ENCODE measurements at places on chromosomes 6 and 20.

DNA sequence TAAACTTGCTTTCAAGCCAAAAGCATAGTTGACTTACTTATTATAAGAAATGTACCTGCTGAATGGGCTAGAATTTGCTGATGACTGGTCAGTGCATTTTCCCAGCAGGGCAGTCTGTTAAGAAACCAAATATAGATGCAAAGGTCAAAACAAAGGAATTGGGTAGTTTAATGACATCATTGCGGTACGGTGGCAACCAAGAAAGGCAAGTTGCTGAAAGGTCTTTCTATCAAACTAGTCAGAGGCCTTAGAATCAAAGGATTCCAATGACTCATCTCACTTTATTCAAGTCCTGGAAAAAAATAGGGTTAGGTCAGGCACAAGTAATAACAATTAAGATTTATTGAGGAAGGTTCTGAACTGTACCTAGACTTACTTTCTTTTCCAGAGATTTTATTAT lies 76.4 kb downstream of the KIZ start:
- no peak for DNase-seq

GRCh38 chr6:11008821-11009220 lies 35.3 kb downstream of the ELOVL2 start:
- no peak for DNase-seq

GRCh38 chr20:16020971-16021370 lies 552.3 kb downstream of the KIF16B start:
- no peak for DNase-seq

DNA sequence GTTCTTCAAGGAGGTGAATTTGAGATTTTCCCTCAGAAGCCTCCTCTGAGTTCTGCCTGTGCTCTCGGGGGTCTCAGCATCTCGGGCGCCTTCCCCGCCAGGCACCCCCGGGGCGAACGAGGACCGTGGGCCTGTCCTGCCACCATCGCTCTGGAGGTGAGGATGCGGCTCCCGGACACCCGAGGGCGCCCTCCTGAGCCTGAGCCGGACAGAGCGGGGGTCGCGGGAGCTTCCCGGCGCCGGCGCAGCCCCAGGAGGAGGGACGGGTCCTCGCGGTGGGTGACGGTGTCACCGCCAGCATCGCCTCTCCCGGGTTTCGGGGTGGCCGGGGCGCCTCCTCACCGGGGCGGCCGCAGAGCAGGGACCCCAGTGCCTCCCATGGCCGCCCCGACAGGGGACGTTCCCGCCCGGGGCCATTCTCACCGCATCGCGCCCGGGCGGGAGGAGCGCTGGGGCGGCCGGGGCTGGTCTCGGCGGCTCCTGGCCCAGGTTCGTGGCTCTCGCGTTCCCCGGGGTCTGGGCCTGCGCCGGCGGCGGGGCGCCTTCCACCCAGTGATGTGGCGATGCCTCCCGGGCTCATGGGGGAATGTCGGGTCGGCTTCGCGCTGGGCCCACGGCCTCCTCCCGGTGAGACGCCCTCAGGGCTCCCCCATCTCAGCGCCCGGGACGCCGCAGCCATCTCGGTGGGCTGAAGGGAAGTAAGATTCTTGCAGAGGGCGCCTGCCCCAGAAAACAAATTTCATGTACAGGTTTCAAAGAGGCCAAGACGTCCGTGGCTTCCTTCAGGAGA lies 210.5 kb downstream of the ERMARD start:
- peak; percentile 79 for DNase-seq

GRCh38 chr6:137265561-137266308 lies 46.5 kb upstream of the IFNGR1 start:
- no peak for DNase-seq

DNA sequence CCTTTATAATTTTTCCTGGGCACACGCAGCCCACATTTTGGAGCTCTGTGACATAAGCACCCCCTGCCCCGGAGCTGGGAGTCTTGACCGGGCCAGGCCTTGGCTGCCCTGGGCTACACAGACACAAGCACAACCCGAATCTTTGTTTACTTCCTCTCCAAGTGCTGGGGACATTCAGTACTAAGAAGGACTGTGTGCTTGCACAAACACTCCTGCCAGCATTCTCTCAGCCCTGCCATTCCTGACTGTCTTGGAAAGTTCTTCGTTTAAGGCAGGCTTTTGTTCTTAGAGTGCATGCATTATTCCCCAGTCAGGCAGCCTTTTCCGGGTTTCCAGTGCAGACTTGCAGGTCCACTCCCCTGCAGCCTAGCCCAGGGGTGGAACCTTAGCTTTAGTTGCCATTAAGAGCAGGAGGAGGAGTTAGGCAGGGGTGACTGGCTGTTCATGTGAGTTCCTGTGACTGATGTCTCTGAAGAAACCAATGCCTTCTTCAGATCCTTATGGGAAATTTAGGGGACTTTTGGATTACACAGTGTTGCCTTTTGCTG lies 28.6 kb downstream of the FOXO3 start:
- peak; percentile 91 for DNase-seq

DNA sequence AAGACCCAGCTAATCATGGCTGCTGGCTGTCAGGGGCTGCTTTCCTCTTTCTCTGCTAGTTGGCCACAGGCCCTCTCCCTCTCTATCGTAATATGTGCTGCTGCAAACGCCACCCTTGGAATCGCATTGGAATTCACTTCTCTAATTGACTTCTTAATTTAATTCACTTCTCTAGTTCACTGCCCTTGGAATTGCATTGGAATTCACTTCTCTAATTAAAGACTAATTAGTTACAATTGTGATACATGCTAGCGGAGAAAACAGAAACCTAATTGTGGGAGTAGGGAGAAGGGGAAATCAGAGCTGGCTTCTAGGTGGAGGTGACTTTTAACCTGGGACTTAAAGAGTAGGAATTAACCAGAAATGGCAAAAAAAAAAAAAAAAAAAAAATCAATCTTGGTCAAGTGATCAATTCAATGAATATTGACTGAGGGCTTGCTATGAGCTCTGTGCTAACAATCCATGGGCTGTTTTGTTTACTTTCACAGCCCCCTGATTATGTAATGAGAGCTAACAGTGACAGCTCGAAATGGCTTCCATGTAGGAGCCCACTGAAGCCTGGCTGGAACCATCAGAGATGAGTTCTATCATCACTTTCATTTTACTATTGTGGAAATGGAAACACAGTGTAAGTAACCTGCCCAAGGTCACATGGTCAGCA lies 11.3 kb downstream of the ZFP64 start:
- no peak for DNase-seq

- no peak for DNase-seq
Observed at GRCh38 chr6:31091680-31092079, 20.7 kb downstream of the C6orf15 start.

- no peak for DNase-seq
Observed at GRCh38 chr6:117938311-117938995, 31.4 kb downstream of the SLC35F1 start.

- no peak for DNase-seq
Observed at GRCh38 chr6:83722876-83723275, 14.0 kb upstream of the SNAP91 start.

- no peak for DNase-seq
Observed at GRCh38 chr6:134724771-134725340, 225.0 kb downstream of the ALDH8A1 start.

DNA sequence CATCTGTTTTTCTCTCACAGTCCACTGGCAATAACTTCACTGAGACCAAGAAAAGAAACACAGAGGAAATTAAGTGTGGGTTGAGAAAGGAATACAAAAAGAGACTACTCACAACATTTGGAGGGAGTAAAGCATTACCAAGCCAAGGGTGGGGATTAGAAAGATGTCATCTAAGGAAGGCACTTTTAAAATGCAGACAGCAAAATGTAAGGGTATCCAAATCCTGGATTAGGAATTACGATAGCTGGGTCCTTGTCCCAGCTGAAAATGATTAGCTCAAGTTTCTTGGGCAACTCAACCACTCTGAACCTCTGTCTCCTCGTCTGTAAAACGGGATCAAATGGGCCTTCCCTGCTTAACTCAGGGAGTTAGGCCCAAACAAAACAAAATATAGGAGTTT lies 2.2 kb downstream of the LEMD2 start:
- no peak for DNase-seq

- no peak for DNase-seq
Observed at GRCh38 chr6:64908104-64908503, 798.9 kb downstream of the EYS start.

- DNase-seq, result no peak
Observed at GRCh38 chr20:15072316-15072715, 734.9 kb upstream of the FLRT3 start.

- no peak for DNase-seq
Observed at GRCh38 chr6:72422171-72422570, 199.7 kb upstream of the KCNQ5 start.

DNA sequence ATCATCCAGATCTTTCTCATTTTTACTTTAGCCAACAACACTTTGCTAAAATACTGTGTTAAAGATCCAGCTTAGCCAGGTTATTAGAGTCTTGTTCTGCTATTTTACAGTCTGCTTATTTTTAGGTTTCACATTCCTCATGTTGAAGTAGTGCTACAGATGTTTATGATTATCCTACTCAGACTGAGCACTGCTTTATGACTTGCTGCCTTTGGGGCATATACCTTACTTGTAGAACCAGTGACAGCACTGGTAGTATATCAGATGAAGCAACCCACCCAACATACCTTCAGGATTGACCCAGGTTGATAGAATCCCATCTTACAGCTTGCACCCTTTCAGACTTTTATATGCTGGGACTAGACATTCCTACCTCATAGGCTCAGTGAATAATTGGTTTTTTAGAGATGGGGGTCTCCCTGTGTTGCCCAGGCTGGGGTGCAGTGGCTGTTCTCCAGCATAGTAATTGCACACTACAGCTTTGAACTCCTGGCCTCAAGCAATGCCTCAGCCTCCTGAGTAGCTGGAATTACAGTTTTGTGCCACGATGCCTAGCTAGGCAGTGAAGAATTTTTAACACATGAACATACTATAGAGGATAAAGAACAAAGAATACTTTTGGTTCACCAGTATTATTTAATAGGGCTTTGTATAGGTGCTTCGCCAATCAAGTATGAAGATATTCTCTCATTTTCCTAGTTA lies 63.8 kb upstream of the DYNLRB1 start:
- no peak for DNase-seq

DNA sequence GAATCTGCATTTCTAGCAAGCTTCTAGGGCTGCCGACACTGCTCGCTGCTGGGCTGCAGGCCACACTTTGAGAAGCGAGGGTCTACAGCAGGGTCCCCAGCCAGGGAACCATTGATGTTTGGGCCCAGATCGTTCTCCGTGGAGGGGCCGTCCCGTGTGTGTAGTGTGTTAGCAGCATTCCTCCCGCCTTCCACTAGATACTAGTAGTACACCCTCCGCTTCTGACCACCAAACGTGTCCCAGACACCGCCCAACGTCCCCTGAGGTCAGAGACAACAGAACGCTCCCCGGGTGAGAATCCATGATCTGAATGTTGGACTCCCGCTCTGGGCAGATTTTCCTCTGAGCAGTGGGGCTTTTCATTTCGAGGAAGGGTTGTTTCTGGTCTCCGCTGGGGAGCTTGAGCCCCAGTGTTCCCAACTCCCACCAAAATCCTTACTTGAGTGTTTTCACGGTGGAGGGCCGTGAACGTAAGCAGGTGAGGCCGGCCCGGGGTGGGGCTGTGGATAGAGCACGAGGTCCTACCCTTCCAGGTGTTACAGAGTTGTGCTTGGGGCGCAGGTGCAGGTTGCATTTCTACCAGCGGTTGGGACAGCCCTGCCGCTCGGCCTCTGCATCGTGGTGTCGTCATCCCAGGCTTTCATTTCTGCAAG lies 124.6 kb downstream of the SYCP2 start:
- DNase-seq, result no peak

DNA sequence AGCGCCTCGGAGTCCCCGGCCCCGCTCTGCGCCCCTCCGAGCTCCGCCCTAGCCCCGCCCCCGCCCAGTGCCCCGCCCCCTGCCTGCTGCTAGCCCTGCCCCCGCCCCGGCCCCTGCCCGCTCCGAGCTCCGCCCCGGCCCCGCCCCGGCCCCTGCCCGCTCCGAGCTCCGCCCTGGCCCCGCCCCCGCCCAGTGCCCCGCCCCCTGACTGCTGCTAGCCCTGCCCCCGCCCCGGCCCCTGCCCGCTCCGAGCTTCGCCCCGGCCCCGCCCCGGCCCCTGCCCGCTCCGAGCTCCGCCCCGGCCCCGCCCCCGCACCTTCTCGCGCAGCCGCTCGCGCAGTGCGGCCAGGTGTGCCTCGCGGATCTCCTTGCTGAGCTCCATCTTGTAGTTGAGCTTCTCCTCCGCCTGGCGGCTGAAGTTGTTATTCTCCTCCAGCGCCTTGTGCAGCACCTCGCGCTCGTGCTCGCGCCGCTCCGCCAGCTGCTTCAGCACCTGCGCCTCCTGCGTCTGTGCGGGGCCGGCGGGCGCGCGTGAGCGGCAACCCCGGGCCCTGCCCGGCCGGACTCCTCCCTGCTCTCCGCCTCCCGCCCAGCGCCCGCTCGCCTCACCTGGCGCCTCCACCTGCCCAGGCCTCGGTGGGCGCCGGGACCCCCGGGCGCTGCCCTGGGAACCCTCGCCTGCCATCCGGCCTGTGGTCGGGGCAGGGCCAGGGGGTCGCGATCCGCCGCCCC lies 11.3 kb downstream of the STMN3 start:
- DNase-seq, result peak; percentile 96
